ENCODE measurements at places on chromosomes 6 and 20.
A peak's percentile ranks its signal among the peaks of the same experiment; 100 is the strongest.

GRCh38 chr6:32840604-32841246, 2.2 kb upstream of the TAP2 start:
- peak; percentile 37 for DNase-seq

GRCh38 chr6:168884050-168884645, 369.5 kb downstream of the THBS2 start:
- no peak for DNase-seq

DNA sequence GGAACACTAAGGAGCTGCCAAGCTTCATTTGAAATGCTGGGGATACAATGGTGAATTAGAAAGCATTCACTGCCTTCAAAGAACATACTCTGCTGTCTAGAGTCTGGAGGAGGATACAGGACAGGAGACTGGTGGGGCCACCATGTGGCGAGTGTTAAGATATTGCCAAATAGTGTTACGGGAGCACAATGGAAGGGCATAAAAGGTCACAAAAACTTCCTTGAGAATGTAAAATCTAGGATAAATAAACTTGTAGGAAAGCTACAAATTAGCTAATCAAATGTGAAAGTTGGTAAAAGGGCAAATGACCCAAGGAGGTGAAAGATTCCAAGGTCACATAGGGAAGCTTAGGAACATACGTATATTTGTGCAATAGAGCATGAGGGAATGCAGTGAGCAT, 271.7 kb downstream of the RFPL4B start:
- no peak for DNase-seq

DNA sequence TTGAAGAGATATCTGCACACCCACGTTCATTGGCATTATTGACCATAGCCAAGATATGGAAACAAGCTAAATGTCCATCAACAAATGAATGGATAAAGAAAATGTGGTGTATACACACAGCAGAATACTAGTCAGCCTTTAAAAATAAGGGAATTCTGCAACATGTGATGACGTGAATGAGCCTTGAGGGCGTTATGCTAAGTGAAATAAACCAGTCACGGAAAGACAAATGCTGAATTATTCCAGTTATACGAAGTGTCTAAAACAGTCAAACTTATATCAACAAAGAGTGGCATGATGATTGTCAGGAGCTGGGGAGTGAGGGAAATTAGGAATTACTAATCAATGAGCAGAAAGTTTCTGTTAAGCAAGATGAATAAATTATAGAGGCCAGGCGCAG, 8.4 kb upstream of the DEFB121 start:
- DNase-seq: no peak

- DNase-seq: no peak
Measured at GRCh38 chr6:97689078-97689754, 406.2 kb upstream of the MMS22L start.

- DNase-seq: no peak
Measured at GRCh38 chr6:2578767-2579166, 172.0 kb downstream of the MYLK4 start.

GRCh38 chr6:50666089-50666488, 47.2 kb upstream of the TFAP2D start:
- no peak for DNase-seq

GRCh38 chr20:44924541-44924940, 14.7 kb downstream of the PABPC1L start:
- DNase-seq: no peak

DNA sequence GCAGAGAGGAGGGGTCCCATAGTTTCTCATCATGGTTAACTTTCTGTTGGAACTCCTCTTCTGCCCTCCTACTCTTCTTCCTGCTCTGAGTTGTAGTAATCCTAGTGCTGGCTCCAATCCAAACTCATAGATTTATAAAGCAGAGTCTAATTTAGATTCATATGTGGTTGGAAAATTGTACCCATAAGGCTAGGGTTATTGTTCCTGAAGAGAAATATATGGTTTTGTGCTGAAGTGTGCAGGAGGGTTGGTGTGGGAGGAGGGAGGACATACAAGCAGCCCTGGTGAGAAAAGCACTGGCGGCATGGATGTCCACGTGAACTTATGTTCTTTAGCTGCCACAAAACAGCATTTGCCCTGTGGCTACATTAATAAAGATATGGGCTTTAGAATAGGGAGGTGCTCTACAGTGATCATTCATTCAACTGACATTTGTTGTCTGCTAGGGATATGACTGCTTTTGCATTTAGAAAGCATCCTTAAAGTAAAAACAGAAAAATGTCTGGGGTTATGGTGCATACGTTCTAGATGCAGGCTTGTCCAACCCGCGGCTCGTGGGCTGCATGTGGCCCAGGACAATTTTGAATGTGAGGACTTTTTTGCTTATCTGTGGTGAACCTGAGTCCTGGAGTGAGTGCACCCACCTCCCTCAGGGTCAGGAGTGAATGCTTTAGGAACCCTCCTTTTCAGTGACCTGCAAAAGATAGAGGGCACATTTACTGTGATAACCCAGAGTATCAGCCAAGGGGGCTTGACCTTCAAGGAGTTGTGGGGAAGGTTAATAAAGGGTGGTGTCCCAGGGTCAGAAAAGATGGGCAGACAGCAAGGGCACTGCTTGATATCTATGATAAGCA, 4.1 kb downstream of the HLA-A start:
- DNase-seq: no peak

GRCh38 chr6:19836799-19837510, at the start of gene ID4:
TSS of gene ID4 (plus strand) at chr6:19837370. CDS start at chr6:19837755, 385 bp downstream.
- DNase-seq: no peak

GRCh38 chr6:162032620-162033019, 694.9 kb downstream of the PRKN start:
- no peak for DNase-seq

DNA sequence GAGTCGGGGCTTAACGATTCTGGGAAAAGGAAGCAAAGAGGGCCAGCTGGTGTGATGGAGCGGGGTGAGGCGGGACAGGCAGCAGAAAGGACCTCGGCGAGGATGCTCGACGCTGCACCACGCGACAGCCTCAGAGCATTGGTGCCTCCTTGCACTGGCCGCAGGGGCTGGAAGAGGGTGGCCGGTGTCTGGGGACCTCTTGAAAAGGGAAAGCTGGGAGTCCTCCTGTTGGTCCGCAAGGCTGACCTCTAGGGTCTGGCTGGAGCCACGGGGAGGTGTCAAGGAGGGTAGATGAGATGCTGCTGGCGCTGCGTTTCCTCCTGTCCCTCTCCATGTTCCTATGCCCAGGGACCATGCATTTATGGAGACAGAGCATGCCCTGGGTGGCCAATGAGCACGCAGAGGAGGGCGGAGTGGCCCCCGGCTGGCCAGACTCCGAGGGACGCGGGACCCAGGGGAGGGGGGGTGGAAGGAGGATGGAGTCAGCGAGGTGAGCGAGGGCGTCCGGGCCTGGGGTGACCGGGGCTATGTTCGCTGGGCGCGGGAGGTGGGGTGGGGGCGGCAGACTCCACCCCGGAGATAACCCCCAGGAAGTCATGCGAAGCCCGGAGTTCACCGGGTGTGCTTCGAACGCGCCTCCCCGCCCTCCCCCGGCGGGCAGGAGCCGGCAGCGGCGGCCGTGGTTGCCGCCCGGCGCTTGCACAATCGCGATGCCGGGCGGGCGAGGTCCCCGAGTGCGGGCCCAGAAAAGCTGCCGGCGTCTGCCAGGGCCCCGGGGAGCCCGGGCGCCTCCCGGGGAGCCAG, at the start of gene CYP24A1:
Gene CYP24A1 (minus strand): TSS at position 334 of the 804 bp plus-strand sequence. CDS start 407 bp downstream, outside the sequence.
- DNase-seq: no peak

DNA sequence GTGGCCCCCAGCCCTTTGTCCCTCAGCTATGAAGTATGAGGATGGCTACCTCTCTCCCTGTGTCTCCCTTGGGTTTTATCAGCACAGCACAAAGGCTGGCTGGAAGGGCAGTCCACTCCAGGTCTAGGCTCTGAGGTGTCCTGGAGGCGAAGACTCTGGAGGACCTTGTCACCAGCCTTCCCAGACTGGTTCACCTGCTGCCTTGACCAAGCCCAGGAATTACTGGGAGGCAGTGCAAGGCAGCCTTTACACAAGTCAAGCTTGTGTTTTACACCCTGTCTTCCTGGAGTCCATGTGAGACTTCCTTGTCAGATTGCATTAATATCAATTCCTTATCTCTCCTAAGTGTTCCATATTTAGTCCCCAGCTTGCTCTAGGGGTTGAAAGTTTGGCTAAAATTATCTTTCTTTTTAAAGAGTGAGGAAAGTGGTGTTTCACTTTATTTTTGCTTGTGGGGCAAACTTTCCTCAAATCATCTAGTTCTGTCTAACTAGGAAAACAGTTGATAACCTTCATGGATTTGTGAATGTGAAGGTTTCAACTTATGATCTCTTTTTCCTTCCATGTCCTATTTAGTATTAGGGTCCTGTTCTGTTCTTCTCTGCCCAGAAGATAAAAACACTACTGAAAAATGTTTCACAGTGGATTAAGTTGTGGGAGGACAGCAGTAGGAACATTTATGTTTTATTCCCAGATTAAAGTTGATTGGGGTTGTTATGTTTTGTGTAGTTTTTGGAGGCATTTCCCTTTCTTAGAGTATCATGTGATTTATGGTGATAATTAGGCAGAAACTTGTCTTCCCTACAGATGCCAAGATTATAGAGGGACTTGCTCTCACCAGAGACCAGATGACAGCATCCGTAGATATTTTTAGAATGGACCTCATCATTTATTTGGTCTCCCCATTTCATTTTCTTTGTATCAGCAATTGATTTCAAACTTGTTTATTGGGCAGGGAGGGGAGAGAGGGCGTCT, 114.8 kb downstream of the FOXO3 start:
- DNase-seq: no peak

GRCh38 chr20:63579017-63579694, 5.1 kb upstream of the HELZ2 start:
- no peak for DNase-seq

DNA sequence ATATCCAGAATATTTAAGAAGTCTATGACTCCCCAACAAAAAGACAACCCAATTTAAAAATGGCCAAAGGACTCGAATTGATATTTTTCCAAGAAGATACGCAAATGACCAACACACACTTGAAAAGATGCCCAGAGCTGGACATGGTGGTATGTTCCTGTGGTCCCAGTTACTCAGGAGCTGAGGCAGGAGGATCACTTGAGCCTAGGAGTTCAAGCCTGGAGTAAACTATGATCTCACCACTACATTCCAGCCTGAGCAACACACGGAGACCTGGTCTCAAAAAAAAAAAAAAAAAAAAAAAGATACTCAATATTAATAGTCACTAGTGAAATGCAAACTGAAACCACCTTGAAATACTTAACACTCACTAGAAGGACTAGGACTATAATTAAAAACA, 12.2 kb upstream of the ARMC2 start:
- no peak for DNase-seq

GRCh38 chr20:11553603-11554002, 364.1 kb upstream of the BTBD3 start:
- DNase-seq: no peak

DNA sequence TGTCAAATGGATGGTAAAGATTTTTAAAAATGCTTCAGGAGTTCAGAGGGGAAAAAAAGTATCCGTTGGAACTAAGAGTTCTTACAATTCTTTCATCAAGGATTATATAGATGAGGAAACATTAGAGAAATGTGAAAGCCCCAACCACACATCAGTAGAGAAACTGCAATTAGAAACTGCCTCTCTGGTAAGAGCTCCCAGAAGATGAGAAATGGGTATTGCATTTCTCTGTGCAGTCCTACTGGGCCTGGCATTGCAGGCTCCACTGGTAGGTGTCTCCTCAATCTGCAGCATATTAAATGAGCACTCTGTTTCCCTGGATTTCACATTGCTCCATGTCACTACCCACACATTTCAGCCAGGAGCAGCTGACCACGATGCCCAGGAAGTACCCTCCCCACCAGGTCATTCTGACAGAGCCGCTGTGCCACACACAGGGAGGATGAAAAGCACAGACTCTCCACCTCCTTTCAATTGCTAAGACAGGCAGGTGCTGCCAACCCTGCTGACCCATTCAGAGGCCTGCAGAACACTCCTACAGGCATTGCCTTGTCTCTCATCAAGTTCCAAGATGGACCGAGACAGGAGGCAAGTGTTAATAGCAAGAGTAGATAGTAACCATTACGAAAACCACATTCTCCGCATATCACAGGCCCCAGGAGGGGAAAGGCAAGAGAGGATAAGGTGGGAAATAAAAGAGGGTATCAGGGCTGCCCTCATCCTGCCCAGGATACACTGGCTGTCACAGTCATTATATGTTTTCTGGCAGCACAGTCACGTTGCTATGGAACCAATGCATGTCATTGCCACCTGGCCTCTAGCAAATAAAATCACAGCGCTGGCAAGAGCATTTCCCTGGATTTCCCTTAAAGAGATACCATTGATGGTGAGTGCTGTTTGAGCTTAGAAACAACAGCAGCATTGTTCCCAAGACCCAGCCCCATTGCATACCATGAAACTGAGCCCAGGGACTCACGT, 241.7 kb downstream of the ATXN1 start:
- no peak for DNase-seq

DNA sequence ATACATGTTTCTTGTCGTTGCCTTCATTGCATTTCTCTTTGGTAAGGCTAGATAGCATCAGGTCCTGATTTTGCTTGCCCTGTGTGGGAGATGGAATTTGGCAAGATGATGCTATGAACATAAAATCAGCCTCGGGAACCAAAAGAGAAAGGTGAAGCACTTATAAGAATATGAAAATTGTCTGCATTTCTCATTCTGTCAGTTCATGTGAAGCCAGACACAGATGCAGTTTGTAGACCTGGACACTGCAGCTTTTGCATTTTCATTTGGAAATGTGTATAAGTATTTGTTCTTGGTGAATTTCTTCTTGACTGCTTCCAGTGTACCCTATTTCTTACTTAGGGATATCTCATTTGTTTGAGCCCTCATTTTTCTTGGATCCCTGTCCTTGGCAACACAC, 1.3 kb downstream of the YWHAB start:
- DNase-seq: no peak

DNA sequence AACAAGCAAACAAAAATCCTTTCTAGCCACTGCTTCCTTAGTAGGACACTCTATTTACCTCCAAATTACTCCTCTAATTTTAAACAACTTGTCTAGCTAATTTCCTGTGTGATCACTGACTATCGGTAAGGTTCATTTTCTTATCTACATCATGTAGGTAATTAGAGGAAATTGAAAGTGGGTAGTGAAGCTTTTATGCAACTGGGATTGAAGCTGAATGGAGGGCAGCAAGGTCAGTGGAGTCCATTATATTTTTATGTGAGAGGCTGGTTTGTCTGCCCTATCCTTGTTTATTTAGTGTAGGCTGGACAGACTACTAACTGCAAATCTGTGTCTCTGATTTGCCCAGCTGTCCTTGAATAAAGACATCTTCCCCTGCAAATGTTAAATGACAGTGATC, 88.5 kb upstream of the SIM1 start:
- no peak for DNase-seq

GRCh38 chr20:10581823-10582222, 92.0 kb downstream of the JAG1 start:
- no peak for DNase-seq
